LNCaP clone FGC (cell line): ENCODE measurements at places on chromosomes 16 and 17.

DNA sequence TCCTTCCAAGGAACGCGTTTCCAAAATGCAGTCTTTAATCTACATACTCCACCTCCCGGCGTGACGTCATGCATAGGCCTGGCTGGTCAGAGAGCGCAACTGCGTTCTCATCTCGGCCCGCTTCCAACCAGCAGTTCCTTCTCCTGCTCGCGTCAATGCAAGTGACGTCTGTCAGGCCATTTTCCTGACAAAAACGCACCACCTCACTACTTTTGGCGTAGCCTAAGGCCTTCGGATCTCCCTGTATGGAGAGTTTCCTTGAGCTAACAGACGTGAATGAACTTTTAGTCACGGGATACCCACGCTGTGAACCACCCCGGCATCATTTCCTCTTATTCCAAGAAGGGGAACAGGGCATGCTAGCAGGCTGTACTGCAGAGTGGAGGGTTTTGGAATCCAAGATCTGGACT lies 25.0 kb downstream of the TEX14 start:
- DNase-seq, result peak; percentile 94

GRCh38 chr17:57124053-57124452 lies 39.0 kb downstream of the AKAP1 start:
- DNase-seq, result no peak

GRCh38 chr17:82592767-82593589 lies 55.3 kb downstream of the WDR45B start:
- DNase-seq, result peak; percentile 70

DNA sequence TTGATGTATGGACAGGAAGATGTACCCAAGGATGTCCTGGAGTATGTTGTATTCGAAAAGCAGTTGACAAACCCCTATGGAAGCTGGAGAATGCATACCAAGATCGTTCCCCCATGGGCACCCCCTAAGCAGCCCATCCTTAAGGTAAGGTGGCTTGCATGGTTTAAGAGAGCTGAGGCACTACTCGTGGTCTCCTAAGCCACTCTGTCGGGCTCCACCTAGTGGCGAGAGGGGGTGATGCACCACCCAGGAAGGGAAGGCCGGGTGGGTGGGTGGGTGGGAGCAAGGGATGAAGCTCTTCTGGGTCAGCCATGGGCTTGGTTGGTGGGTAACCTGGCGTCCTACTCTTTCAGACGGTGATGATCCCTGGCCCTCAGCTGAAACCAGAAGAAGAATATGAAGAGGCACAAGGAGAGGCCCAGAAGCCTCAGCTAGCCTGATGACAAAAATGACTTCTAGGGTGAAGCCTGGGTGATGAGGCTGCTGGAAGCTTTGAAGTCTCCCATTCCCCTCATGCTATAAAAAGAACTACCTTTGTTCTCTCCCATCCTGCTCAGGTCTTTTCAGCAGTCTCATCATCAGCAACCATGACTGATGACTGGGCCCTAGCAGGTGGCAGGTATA lies 21.5 kb downstream of the GPR179 start:
- no peak for DNase-seq

DNA sequence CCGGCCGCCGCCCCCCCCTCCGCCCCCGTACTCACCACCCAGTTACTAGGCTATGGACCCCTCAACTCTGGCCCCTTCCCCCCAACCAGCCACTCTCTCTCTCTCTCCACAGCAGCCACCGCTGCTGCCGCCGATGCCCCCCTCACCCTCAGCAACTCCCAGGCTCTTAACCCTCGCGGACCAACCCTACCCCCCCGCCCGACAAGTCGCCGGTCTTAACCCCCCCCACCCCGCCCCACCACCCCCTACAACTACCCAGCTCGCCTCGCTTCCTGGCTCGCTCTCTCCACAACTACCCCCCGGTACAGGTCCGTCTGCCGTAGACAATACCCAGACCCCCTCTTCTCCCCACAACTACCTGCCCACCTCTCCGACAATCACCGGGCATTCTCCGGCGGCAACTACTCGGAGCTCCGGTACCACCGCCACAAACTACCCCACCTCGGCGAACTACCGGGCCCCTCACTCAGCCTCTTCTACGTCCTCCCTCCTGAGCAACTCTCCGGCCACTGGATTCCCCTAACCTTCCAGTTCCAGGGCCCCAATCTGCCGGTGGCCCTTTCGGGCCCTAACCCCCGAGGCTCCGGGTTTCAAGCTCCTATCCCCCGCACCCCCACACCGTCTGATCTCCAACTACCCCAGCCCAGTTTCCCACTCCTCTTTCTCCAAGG lies 702 bp downstream of the PHF23 start:
- no peak for DNase-seq

- DNase-seq, result no peak
These were observed 40.0 kb upstream of the CCR7 start for GRCh38 chr17:40605306-40605705.

DNA sequence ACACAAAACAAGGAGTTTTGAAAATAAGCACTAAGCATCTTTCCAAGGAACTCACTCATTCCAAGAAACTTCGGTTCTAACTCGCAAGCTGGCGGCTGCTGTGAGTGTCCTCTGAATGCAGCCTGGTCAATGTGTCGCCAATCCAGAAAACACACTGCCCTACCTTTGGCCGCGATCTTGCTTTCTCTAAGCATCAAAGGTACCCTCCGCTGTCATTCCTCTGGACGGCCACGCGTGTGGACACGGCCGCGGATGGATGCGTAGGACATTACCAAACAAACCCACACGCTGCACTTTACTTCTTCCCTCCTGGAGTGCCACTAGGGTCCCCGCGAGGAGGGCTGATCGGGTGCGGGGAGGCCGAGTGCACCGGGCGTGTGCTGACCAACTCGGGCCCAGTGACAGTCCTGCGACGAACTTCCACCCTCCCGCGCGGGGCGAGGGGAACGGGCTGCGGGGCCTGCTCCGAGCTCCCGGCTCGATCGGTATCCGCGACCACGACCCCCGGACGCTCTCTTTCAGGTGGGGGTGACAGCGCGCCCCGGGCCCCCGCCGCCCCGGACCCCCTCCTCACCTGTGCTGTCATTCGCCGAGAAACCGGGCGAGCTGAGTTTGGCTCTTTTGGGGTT lies 1.1 kb downstream of the CREBBP start:
- DNase-seq, result no peak

DNA sequence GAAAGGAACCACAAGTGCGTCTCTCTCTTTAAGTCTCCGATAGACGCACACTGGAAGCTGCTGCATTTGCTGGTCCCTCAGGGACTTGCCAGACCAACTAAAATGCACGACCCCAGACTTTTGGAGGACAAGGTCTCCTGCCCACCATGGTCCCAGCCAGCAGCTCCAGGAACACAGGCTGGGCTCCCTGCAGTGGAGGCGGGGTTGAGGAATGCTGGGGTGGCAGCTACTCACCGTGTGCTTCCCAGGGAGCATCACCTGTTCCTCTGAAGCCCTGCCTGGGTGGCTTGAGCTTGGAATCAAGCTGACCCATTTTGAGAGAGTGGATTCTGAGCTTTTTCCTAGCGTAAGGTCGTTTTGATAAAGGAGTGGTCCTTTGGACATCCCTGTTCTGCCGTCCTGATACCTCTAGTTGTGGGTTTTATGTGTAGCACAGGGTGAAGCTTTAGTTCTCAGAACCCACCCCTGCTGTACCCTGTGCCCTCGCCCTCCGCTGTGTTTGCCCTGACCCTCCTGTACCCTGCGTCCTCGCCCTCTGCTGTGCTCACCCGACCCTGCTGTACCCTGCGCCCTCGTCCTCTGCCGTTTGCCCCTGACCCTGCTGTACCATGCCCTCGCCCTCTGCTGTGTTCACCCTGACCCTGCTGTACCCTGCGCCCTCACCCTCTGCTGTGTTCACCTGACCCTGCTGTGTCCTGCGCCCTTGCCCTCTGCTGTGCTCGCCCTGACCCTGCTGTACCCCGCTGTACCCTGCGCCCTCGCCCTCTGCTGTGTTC lies 11.0 kb downstream of the ZNF276 start:
- no peak for DNase-seq

GRCh38 chr16:66175058-66175457 lies 191.4 kb upstream of the CDH5 start:
- no peak for DNase-seq

GRCh38 chr17:9368631-9369030 lies 207.0 kb downstream of the STX8 start:
- DNase-seq, result no peak

GRCh38 chr17:74962622-74963394 lies 9.8 kb downstream of the HID1 start:
- no peak for DNase-seq

- no peak for DNase-seq
These were observed 5.7 kb upstream of the PKMYT1 start for GRCh38 chr16:2985893-2986355.

- DNase-seq, result no peak
These were observed 444.1 kb upstream of the RBFOX1 start for GRCh38 chr16:6888531-6888930.

- no peak for DNase-seq
These were observed 4.5 kb upstream of the DDX19B start for GRCh38 chr16:70294385-70295025.

DNA sequence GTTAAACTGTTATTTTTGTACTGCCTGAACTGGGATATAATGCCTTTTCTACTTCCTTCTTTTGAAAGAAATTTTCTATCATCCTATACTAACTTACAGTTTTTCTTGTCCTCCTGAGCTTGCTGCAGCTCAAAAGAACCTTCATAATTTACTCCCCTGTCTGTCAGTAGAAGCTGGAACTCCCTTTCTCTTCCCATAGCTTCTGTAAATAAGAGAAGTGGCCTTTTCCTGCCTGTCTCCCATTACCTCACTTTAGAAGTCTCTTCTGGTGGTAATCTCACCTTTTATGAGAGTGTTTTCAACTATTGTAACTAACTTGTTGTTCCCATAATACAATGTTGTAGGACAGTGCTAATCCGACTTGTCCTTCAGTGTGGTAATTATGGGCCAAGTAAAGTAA lies 246.7 kb upstream of the TBX2 start:
- no peak for DNase-seq

- DNase-seq, result peak; percentile 56
These were observed 9.1 kb upstream of the METTL9 start for GRCh38 chr16:21590287-21590686.

DNA sequence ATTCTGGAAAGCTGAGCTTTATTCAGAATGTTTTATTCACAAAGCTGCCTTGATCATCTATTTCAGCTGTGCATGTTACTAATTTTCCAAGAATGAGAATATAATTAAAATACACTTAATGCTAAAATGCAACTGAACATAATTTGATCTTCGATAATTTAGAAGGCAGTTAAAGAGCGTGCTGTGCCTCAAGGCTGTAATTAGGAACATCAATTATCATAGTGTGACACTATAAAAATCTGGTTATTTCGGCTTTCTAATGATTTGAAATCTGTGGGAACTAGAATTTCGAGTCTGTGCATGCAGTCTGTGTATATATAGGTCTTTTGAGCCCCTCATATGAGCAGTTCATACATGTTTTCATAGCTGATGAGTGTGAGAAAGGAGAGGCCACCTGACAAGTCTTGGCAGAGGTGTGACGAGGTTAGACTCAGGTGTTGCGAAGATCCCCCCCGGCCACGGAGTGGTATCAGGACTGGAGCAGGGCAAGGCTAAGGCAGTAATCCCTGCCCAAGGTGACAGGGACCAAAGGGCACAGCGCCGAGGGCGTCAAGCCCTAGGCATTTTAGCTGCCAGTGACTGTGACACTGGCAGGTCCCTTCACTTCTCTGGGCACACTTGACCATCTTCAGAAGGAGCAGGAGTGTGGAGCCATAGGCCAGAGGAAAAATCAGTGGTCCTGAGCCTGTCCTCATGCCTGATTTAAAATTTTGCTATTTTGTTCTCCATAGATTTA lies 328.5 kb downstream of the SNX29 start:
- no peak for DNase-seq
